ENCODE measurements at places on chromosomes 16 and 17.
A peak's percentile ranks its signal among the peaks of the same experiment; 100 is the strongest.

GRCh38 chr17:78925662-78926555 is 722 bp upstream of the TIMP2 start:
- DNase-seq, result no peak

GRCh38 chr16:17382949-17383863 is 87.6 kb downstream of the XYLT1 start:
- DNase-seq, result no peak

DNA sequence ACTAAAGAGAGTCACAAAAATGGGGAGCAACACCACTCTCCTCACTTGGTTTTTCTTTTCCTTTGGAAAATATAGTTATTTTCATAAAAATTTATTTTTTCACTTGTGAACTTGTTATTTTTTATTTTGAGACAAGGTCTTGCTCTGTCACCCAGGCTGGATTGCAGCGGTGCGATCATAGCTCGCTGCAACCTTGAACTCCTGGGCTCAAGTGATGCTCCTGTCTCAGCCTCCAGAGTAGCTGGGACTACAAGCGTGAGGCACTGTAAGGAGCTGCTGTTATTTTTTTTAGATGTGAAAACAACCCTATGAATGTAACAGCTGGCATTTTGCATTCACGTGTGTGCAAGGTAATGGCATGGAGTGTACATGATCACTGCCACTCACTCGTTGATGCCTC is 24.9 kb downstream of the LRRC75A start:
- DNase-seq, result no peak

DNA sequence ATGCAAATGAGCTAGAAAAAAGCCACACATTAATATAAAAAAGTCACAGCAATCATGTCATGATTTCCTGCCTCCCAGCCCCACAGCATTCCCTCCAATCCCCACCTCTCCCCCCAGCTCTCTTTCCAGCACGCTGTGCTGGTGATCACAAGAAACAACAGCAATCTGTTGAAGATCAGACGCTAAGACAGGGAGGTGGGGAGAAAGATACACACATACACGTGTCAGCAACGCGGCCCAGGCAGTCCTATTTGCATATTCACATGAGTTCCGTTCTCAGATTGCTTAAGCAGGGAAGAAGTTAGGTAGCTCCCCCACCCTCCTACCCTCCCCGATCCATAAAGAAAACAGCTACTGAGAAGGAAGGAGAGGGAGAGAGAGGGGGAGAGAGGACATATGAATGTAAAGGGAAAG is 405.5 kb upstream of the PSMD7 start:
- DNase-seq, result peak; percentile 38

DNA sequence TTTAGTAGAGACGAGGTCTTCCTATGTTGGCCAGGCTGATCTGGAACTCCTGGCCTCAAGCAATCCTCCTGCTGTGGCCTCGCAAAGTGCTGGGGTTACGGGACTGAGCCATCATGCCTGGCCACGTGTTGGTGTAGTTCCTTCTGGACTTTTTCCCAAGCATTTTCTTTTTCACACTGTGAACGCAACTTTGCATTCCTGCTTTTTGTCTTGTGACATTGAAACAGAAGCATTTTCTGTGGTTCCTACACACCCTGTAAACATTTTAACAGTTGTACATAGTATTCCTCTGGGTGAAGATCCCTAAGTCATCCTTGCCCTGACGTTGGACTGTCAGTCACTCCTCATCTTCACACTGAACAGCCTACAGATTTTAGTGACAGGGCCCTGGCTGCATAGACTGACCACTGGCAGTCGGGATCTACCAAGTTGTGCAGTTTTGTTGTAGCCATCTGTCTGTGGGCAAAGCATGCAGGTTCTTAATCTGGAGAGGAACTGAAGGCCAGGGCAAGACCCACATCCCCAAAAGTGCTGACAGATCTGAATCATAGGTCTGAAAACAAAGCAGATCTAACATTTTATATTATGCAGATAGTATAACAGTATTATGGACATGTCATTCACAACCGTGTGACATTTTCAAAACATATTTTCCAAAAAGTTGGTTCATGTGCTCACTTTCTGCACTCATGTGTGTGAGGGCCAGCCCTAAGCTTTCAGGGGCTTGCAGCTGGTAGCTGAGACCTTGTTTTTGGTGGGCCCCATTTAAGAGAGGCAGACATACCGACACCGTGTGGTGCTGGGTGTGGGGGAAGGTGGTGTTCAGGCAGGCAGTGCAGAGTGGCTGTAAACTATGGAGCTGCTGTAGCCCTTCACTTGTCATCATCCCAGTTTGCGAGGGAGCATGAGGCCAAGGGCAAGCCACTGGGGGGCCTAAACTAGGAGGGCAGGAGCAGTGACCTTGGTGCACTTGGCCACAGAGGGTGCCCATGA is 59.9 kb downstream of the EPN2 start:
- no peak for DNase-seq

- DNase-seq, result no peak
These were observed 44.9 kb upstream of the XYLT1 start for GRCh38 chr16:17515421-17516210.

- no peak for DNase-seq
These were observed 7.9 kb upstream of the NAGPA start for GRCh38 chr16:5041600-5042133.

GRCh38 chr17:30720013-30720471 is 104.5 kb downstream of the CRLF3 start:
- DNase-seq, result no peak

GRCh38 chr17:27993161-27993695 is 49.2 kb upstream of the NLK start:
- no peak for DNase-seq
